Calu3 (cell line): ENCODE measurements at places on chromosomes 6 and 20. TPM values are rescaled to one million over a fixed set of nuclear protein-coding genes. Genes with fewer than 3 reads are reported as not detected.

The IPCEF1 gene
- total RNA-seq = 0.29 and 0.52 TPM in 2 replicates

The TFAP2D gene
- total RNA-seq = not detected in 2 replicates

The COL20A1 gene
- total RNA-seq = 0.44 TPM in 1 of 2 replicates, not detected in the other

The GHRH gene
- not detected in 2 replicates for total RNA-seq

The POM121L2 gene
- total RNA-seq = not detected in 2 replicates

GRCh38 chr6:52160472-52161104, 25.6 kb upstream of the IL17A start:
- no peak for DNase-seq
- H3K4me3 ChIP-seq = no peak overlapping the region
- H3K36me3 ChIP-seq = peaks cover 5% of the 10 kb centered on the region

DNA sequence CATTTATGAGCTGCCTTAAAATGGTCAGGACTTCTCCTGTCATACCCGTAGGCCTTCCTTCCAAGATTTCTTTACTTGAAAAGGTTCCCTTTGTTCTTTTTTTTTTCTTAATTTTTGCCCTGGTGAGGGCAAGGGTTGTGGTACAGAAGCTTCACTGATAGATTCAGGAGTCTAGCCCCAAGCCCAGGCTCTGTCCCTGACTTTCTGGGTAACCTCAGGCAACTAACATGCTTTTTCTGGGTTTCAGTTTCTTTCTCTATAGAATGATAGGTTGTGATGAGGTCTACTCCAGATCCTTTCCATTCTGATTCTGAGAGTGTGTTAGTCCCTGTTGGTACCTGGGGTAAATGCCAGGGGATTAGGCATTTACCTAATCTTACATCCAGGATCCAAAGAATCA, 21.2 kb downstream of the SNPH start:
- H3K27ac ChIP-seq = no peak overlapping the region
- H3K36me3 ChIP-seq = peaks cover under 1% of the 10 kb centered on the region
- no peaks in the 10 kb centered on the region for H3K4me1 ChIP-seq
- H3K27me3 ChIP-seq = peaks cover 40% of the 10 kb centered on the region

- no peaks in the 10 kb centered on the region for H3K36me3 ChIP-seq
- no peak overlapping the region for H3K27ac ChIP-seq
- no peaks in the 10 kb centered on the region for H3K4me1 ChIP-seq
- peaks cover 27% of the 10 kb centered on the region for H3K27me3 ChIP-seq
- DNase-seq = no peak
- no peak overlapping the region for H3K4me3 ChIP-seq
Measured at GRCh38 chr6:167721291-167721690, 105.4 kb upstream of the AFDN start.

GRCh38 chr20:59939052-59939878, 840 bp downstream of the PPP1R3D start:
- H3K4me1 ChIP-seq = peaks cover 34% of the 10 kb centered on the region
- peak overlapping the region; percentile 92 for H3K4me3 ChIP-seq
- no peaks in the 10 kb centered on the region for H3K27me3 ChIP-seq
- DNase-seq = no peak
- H3K27ac ChIP-seq = peak overlapping the region; percentile 81

- peak; percentile 24 for DNase-seq
- no peaks in the 10 kb centered on the region for H3K4me1 ChIP-seq
- no peaks in the 10 kb centered on the region for H3K36me3 ChIP-seq
- H3K4me3 ChIP-seq = no peak overlapping the region
- H3K27ac ChIP-seq = no peak overlapping the region
Measured at GRCh38 chr20:17431621-17432364, 99.4 kb downstream of the BFSP1 start.

GRCh38 chr6:23200946-23201345, 631.6 kb downstream of the HDGFL1 start:
- no peaks in the 10 kb centered on the region for H3K27me3 ChIP-seq
- DNase-seq = no peak
- H3K27ac ChIP-seq = no peak overlapping the region
- no peak overlapping the region for H3K4me3 ChIP-seq
- no peaks in the 10 kb centered on the region for H3K36me3 ChIP-seq

GRCh38 chr20:57213924-57214323, 52.5 kb downstream of the BMP7 start:
- peaks cover 14% of the 10 kb centered on the region for H3K27me3 ChIP-seq
- H3K27ac ChIP-seq = no peak overlapping the region
- peaks cover 32% of the 10 kb centered on the region for H3K4me1 ChIP-seq
- H3K4me3 ChIP-seq = no peak overlapping the region

DNA sequence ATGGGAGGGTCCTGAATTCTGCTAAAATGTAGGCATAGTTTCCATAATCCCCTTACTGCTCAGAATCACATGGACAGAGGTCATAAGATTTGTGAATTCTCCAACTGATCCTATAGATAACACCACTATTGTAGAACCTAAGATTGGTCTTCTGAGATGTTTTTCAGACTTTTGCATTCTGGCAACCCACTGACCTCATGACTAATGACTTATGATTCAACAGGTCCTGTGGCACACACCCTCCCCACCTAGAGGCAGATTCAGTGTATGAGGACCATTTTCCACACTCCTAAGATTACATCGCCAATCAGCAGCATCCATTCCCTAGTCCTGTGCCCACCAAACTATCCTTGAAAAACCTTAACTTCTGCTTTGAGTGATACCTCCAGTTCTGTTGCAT, 207.2 kb downstream of the BTBD9 start:
- no peak overlapping the region for H3K27ac ChIP-seq
- H3K27me3 ChIP-seq = no peaks in the 10 kb centered on the region
- H3K36me3 ChIP-seq = no peaks in the 10 kb centered on the region
- no peak for DNase-seq
- no peaks in the 10 kb centered on the region for H3K4me1 ChIP-seq
